ENCODE measurements at places on chromosomes 1 and 21.
A peak's percentile ranks its signal among the peaks of the same experiment; 100 is the strongest.

GRCh38 chr1:42334240-42335049 is 590 bp downstream of the FOXJ3 start:
- DNase-seq: peak; percentile 83

DNA sequence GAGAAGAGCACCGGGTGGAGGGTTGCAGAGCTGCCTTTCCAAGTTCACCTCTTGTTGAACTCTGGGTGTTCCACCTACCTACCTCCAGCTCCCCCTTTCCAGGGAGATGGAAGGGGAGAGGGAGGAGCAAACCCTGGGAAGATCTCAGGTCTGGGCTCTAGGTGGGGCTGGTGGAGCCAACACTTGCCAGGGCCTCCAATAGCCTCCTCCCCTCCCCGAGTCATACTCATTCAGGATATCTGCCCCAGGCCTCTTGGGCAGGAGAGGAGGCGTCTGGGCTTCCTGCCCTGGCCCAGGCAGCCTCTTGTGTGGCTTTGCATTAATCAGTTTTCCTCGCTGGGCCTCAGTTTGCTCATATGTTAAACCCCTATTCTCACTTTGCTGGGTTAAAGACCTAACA is 13.4 kb downstream of the RAP1GAP start:
- no peak for DNase-seq

GRCh38 chr1:172960454-172961208 is 90.1 kb downstream of the TNFSF18 start:
- DNase-seq: no peak

DNA sequence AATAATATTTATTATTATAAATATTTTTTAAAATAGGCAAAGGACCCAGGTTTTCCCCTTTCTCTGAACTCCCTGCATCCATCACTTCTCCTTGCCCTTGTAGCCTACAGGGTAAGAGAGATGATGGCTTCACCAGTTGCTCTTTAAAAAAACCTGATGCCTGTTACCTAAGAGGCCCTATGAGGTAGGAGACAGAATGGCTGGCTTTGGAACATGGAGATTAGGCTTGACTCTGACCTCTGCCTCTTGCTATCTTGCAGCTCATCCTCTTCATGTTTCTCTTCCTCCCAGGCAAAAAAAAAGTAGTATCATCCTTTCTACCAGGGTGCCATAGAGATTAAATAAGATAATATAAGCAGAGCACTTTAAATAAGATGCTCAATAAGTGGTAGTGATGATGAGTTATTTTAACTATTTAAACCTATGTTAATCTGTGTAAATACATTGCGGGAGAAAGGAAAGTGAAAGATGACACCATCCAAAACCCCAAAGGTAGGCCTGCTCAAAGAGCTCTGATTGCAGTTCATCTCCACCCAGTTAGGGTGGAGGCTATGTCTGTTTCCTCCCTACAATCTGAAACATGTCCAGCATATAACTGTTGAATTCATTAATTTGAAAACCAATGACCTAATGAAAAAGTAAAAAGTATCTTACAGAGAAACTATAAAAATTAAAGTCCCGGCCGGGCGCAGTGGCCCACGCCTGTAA is 51.8 kb downstream of the RGS2 start:
- no peak for DNase-seq

GRCh38 chr1:212495766-212496494 is 63.2 kb downstream of the NENF start:
- no peak for DNase-seq

DNA sequence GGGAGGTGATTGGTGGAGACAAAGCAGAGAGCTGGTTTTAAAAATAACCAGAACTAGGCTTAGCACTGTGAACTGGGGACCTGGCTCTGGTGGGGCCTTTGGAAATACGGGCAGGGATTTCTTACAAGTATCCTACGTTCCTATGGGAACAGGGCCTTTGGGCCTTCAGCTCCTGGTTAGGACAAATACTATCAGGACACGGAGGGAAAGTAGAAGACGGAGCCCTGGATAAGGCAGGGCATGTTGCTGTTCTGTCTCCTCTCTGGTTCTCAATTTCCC is 5.3 kb upstream of the MYOG start:
- DNase-seq: no peak

DNA sequence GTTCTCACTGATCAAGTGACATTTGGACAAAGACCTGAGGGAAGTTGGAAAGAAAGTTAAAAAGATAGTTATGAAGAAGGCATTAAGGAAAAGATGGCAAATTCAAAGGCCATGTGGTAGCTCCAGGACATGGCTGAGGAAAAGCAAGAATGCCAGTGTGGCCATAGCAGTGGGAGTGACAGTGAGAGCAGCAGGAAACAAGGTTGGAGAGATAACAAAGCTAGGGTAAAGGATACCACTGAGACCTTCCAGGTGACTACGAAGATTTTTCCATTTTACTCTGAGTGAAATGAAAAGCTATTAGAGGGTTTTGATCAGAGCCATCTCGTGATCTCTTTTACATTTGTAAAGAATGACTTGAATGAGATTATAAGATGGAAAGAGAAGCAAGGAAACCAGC is 170.6 kb downstream of the SLC44A5 start:
- no peak for DNase-seq

DNA sequence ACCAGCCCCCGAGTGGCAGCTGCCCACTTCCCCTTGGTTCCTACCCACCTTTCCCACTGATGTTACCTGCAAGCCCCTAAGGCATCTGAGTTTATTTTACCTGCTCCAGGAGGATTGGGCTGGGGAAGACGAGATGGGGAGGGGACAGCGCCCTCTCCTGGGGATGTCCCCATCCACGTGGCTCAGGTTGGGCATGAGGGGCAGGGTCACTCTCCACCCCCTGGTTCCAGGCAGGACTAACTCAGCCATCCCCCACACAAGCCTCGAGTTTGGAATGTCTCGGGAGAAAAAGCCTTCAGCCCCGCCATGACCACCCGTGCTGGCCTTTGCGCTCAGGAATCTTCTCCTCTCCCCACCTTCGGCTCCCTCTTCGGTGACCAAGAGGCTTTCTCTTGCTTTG is 90.0 kb downstream of the ARHGEF10L start:
- DNase-seq: no peak

DNA sequence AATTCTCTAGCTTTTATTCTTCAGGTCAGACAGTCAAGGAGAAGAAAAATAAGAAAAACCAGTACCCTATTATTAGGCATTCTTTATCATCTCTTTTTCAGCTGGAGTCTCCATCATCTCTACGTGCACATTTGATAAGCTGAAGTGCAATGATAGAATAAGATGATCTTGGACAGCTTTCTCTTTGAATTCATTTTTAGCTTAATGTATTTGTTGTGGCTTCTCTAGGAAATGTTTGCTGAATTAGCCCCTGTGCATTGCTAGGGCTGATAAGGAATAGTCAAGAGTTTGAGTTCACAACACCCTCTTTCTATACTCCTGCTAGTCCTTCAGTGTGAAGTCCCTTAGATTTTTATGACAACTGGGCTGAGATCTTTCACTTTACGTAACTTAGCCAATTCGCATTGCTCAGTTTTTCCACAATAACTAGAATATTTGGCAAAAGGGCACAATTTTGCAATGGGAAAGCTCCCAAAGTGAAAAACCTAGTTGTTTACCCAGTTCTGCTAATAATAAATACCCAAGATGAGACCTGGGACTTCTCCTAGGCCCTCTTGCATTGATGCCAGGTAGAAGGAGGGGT is 7.0 kb upstream of the KCNJ15 start:
- DNase-seq: no peak

- DNase-seq: no peak
These were observed 5.1 kb downstream of the SDC3 start for GRCh38 chr1:30903343-30904034.

Data from NCI-H2081 (cell line).